ENCODE measurements at places on chromosomes 4 and X.

- DNase-seq = no peak
These were observed 1273.0 kb downstream of the RAPGEF2 start for GRCh38 chr4:160375772-160376452.

DNA sequence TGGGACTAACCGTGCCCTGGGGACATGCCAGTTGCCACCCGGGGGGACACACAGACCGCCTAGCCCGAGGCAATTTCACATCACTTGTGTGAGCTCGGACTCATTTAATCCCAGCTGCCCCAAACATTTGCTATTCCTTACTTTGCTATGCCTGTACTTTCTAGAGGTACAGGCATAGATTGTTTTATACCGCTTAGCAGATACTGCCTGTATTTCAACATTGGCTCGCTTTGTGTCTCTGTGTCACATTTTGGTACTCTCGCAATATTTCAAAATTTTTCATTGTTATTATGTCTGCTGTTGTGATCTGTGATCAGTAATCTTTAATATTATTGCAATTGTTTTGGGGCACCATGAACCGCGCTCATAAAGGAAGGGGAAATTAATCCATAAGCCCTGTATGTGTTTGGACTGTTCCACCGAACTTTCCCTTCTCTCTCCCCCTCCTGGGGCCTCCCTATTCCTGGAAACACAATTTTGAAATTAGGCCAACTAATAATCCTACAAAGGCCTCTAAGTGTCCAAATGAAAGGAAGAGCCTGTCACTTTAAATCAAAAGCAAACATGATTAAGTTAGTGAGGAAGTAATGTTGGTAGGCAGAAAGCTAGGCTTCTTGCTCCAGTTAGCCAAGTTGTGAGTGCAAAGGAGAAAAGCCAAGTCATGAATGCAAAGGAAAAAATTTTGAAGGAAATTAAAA, 568 bp upstream of the CASP6 start:
- DNase-seq = no peak

- no peak for DNase-seq
These were observed 12.9 kb downstream of the MSX1 start for GRCh38 chr4:4872314-4872903.

GRCh38 chrX:13162772-13163410, 118.5 kb upstream of the FAM9C start:
- DNase-seq = no peak

- DNase-seq = no peak
These were observed 4.6 kb downstream of the MPP1 start for GRCh38 chrX:154800478-154801210.

DNA sequence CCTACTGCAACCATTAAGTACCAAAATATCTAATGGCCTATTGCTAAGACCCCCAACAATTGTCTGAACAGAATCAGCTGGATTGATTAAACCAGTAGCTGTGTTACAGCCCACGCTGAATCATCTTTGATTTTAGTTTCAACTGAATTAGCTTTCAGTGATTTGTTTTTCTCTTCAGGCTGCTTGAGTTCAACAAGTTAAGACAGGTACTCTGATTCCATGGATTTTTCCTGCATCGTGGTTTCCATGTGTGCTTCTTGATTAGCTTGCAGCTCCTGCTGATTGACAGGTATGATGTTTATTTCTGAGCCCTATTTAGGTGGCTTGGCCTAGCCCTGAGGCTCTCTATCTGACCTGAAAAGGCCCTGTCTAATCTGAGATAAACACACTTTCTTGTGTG, 91.3 kb downstream of the GUCY2F start:
- no peak for DNase-seq

DNA sequence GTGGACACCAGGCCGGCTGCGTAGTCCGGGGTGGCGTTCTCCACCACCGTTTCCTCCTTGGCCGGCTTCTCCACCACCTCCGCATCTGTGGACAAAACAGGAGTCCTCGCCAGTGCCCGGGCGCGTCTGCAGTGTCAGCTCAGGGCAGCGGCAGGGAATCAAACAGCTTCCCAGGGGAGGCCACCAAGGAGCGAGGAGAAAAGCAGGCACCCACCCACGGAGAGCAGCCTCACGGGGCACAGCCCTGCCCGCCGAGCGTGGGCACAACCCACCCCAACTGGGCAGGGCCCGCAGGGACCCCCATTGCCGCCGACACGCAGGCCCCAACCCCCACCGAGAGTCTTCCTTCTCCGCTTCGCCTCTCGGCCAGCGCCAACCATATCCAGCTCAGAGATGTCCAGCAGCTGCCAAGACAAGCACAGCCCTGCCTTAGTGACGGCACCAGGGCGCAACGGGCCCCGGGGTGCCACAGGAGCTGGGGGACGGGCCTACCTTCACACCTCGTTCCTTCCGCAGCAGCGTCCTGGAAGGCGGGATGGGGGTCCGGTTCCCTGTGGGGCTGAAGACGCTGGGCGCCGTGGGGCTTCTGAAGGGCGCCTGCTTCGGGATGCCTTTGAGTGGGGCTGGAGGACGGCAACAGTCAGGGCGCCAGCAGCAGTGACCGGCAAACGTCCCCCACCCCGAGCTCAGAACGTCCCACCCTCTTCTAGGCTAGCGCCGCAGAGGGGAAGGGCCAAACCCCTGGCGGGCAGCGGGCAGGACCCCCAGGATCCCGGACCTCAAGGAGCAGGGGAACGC, 22.8 kb downstream of the NELFA start:
- no peak for DNase-seq

DNA sequence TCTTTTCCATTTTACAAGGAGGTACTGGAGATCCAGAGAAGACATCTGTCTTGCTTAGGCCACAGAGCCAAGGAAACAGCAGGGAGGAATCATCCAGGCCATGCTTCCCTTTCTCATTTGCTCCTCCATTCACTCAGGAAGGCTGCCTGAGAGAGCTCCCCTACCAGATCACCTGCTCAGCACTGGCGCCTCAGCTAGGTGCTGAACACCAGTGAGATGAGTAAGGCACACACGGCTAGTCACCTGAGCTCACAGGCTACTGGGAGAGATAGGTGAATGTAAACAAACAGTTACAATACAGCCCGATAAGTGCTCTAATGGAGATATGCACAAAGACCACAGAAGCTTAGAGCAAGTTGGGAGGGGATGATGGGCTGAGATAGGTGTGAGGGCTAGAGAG, 149.8 kb upstream of the ARHGEF9 start:
- DNase-seq = no peak

- DNase-seq = no peak
These were observed 27.1 kb upstream of the IGFBP7 start for GRCh38 chr4:57137261-57137660.

- no peak for DNase-seq
These were observed 15.6 kb downstream of the GTPBP6 start for GRCh38 chrX:302975-303374.

DNA sequence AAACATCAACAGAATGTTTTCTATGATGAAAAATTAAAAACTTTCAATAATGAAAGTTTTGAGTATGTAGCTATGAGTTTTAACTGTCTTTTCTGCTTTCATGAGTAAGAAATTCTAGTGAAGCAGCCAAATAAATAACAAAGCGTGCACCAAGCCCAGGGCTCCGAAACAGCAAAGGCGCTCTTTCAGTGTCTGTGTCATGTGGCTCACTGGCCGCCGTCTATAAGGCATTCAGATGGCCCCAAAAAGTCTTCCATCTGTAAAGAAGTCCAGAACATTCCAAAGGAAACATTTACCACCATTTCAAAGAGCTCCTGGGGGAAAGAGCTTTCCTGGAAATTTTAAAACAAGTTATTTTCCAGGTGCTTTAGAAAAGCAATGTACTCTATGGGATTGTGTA, 139.9 kb downstream of the AFAP1 start:
- DNase-seq = no peak

DNA sequence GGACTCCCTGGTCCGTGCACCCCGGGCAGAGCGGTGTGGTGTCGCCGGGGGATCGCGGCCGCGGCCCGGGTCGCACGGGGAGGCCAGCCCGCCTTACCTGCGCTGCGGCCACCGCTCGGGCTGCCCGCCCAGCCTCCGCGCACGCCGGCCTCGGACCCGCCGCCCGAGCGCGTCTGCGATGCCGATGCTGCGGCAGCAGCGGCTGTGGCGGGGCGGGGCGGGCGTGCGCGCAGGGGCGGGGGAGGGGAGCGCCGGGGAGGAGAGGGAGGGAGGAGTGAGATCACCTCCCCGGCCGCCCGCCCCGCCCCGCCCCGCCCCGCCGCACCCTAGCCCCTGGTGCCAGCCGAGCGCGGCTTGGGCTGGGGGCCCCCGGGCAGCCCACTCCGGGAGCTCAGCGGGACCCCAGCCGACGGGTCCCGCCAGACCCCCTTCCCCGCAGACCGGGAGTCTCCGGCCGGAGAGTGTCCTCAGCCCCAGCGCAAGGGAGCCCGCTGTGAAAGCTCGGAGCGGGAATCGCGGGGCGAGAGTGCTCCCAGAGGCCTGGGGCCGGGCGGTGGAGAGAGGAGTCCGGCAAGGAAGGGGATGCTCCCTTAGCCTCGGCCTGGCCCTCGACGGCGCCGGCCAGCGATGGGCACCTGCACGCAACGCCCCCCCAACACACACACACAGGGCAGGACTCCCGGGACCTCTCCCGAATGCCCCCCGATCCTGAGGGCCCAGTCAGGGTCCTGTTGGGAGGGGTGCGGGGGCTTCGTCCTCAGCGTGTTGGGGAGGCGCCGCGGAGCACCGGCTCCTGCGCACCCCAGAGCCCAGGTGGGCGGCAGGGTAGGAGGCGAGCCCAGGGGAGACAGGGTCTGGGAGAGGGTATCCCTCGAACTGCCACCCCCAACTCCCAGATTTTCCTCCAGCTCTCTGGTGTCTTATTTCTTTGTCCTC, at the start of gene L1CAM:
L1CAM (minus strand) TSS at position 206 of the 936 bp plus-strand sequence. CDS start 10,337 bp downstream, outside the sequence.
- DNase-seq = no peak

GRCh38 chr4:108097990-108098553, 70.7 kb downstream of the LEF1 start:
- no peak for DNase-seq

- DNase-seq = no peak
These were observed 53.9 kb upstream of the PDLIM3 start for GRCh38 chr4:185589067-185589836.

DNA sequence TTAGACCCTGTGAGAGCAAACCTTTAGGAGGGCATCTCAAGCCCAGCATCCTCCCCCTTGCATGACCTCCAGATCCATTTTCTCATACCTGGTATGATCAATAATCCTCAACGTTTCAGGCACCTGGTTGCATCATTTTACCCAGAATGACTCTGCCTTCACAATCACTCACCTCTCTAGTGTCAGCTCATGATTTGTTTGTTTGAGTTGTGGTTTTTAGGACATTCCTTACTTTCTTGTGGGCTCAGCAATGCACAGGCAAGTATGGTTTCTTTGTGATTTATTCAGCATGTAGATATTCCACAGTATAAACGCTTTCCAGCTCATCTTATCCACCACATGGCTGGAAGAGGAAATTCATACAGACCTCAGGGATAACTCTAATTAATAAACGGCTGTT, 93.6 kb upstream of the CPEB2 start:
- no peak for DNase-seq

DNA sequence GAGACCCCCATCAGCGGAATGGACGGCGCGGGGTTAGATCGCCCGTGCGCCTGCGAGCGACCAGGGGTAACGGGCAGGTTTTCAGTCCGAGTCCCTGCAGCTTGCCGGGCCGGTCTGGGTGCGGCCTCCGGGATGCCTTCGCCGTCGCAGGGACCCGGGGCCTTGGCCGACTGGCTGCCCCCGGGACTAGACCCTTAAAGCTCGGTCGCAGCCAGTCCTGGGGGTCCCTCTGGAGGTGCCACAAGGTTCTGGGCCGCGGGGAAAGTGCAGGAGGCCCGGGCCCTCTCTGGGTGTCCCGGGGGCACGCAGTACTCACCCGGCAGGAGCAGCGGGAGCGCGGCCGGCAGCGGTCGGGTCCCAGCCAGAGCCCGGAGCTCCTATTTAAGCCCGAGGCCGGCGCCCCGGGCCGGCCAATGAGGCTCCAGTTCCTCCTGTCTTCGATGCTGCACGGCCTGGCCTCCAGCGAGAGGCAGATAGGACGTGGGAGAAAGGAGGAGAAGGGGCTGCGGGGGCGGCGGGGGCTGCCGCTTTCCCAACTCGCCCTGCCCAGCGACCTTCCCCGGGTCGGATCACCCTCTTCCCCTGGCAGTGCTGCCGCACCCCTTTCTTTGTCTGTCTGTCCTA, at the start of gene SPON2:
SPON2 (minus strand) TSS at position 356 of the 624 bp plus-strand sequence.
- no peak for DNase-seq

DNA sequence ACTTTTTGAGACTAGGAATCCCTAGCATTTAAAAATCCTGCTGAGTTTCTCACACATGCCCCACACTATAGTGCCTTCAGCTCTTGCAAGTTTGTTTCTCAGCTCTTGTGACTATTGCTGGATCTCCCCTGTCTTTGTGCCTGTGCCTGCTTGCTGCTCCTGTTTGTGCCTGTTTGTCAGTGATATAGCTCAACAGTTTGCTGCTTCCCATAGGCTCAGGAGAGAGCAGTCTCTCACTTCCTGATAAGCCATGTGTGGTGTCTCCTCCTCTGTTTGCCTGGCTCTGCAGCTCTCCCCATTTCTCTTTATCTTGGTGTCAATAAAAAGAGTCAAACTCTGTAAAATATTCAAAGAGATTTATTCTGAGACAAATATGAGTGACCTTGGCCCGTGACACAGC, 259.8 kb upstream of the CLNK start:
- DNase-seq = no peak

- DNase-seq = no peak
These were observed 124.0 kb upstream of the STIM2 start for GRCh38 chr4:26736621-26737020.

DNA sequence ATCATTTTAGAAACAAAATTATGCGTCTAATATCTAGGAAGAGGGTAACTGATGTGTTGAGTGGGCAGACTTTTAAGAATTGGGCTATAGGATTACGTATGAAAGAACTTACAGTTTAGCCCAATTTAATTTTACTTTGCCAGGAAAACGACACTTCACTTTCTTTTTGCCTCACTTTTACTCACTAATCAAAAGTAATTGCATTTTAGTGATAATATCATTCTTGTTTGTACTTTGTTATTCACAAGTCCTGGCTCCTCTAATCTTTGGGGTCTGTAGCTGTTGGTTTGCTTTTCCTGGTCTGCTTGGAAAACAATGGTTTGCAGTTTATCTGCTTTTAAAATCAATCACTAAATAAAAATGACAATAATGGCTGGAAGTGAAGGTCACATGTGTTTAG, 2.9 kb upstream of the ARX start:
- no peak for DNase-seq

- no peak for DNase-seq
These were observed 11.6 kb downstream of the TACC3 start for GRCh38 chr4:1732911-1733310.

DNA sequence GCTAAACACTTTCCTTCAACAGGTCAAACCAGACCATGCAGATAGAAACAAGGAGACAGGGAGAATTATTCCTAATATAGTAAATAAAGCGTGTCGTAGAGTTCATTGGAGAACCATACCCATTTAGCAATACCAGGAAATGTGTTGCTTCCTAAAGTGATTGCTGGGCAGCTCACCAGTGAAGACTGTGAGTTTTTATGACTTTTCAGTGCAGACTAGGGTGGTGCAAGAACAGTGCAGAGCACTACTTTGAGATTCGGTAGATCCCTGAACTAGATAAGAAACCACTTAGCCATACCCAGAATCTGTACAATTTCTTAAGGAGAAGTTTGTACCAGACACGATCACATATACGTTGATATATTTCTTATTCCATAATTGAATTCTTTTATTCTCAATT, 87.4 kb downstream of the EMCN start:
- no peak for DNase-seq

GRCh38 chr4:171288816-171289432, 524.3 kb upstream of the GALNTL6 start:
- no peak for DNase-seq

- no peak for DNase-seq
These were observed 750 bp downstream of the ARMCX5 start for GRCh38 chrX:102599951-102600579.

GRCh38 chrX:28010875-28011274, 29.6 kb upstream of the DCAF8L1 start:
- DNase-seq = no peak

All from ascending aorta (tissue), 2 donors.